NCI-H1436 treated with DMSO at 0.1 percent for 48 hours (cell line): ENCODE measurements at places on chromosomes 16 and 17.

DNA sequence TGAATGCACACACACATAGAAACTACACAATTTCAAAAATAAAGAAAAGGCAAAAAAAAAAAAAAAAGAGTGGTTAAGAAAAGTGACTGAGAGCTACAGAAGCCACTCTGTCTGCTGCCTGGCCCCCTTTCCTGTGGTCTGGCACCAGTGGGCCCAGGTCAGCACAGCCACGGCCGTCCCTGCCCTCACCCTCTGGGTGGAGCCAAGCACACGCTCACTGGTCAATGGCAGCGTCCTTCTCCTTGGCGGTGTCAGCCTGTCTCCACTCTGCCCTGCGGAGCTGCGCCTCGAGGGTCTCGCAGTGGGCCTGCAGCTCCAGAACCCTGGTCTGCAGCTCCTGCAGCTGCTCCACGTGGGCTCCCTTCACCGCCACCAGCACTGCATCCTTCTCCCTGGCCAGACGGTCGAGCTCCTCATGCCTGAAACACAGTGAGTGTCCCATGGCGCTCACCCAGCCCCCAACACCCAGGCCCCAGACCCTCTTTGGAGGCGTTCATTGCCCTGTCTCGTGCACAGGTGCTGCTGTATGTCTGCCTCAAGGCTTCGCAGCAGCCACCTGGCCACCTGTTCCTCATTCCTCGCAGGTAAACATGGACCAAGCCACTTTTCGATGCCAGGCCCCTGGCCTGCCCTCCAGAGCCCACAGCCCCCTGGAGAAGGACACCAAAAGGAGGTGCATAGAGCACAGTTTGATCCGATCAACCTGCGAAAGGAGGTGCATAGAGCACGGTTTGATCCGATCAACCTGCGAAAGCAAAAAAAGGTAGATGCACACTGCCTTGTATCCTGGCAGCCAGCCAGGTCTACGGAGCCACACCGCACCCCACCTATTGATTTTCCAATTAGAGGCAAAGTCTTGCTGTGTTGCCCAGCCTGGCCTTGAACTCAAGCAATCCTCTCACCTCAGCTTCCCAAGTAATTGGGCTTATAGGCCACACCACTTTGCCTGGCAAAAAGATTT lies 24.4 kb downstream of the CCDC57 start:
- DNase-seq, result no peak

DNA sequence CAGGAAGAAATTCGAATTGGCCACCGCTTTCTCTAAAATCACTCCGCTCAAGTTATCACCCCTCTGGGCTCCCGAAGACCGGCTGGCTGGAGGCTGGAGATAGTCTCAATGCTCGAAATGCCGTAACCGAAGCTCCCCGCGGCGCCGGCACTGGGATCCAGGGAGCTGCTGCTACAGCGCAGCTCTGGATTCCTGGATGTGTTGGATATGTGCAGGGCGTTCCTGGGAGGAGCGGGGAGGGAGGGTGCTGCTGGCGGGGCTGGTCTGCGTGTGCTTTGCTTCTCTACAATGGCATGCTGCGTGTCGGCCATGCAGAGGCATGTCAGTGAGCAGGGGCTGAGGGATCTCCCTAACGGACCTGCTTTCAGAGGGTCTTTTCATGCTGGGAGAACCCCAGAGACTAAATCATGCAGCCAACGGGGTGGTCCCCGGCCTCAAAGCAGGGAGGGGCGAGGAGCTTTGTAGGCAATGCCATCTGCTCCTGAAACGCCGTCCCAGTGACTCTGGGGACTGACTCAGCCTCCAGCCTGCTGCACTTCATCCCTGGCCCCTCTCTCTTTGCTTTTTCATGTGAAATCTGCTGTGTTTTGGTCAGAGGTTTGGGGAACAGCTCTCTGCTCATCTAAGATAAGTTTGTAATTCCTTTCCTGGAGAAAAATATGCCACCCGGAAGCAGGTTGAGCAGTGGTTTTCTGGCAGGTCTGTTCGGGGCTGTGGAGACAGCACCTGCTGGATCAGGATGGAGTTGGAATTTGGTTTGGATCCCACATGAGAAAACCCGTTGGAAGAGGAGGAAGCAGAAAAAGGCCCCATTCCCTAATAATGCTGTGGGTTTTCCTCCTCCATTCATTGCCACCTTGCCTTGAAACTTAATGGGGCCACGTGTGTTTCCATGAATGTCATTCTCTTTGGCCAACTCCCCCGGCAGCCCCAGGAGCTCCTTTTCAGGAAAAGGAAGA lies 311.4 kb downstream of the SEC14L1 start:
- no peak for DNase-seq

GRCh38 chr17:20063665-20064648 lies 54.8 kb downstream of the SPECC1 start:
- no peak for DNase-seq

DNA sequence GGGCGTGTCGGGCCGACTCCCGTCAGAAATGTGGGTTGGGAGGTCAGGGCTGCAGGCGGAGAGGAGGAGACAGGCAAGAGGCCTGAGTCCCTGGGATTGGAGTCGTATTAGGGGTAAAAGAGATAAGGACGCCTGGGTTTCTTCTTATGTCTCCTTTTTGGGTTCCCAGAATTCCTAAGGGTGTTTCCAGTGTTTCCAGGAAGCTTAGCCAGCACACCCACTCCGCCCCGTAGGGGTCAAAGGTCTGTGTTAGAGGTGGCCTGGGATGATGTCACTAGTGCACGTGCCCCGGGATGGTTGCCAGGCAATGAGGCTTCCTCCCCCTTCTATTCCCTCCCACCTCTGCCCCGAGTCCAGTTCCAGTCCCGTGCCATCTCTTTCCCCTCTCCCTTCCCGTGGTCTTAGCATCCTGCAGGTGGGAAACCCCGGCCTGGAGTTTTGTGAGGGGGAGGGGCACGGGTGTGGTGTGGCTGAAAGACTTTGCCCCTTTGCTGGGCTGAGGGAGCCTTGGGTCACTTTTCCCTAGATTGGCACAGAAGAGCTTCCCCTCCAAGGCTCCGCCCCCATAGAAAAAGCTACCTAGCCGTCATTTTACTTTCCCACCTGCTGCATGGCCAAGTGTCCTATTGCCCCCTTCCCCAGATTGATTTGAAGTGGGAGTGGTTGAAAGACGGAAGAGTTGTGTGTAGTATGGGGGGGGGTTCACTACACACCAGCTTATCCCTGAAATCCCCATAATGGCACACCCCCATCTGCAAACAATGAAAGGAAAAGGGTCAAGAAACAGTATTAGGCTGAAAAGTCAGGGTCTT lies 2.8 kb downstream of the KDM6B start:
- peak; percentile 93 for DNase-seq

GRCh38 chr17:78401246-78401645 lies 22.8 kb downstream of the PGS1 start:
- no peak for DNase-seq

DNA sequence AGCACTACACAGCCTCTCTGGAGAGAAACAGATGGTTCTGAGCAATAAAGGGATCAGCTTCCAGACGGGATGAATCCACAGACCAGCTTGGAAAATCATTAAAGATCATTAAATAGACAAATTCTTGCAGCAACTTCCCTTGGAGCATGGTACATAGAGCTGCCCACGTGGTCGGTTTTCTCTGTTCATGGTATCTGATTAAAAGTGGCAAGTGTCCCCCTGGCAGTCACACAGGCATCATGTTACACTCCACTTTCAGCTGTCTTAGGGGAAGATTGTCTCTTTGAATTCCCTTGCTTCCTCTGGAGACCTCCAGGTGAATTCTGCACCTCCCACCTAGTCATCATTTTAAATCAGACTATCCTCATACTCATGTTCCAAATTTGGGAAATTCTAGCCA lies 92.2 kb upstream of the CACNG3 start:
- DNase-seq, result peak; percentile 21

GRCh38 chr16:85077039-85077438 lies 35.2 kb downstream of the CIBAR2 start:
- DNase-seq, result no peak

DNA sequence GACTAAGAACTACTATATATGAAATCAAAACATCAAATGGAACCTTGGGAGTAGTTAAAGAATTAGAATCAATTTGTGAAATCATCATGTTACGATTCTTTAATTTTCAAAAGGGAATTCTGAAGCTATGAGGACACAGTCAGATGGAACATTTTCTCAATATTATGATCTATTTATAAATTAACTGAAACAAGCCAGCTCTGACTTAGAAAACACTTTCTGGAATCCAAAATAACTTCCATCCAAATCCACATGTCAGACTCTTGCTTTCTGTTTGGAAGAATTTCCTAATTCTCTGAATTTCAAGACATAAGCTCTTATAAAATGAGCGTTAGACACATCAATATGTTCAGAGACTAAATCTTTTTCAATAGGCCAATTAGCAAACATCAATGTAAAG lies 737.7 kb upstream of the SOX9 start:
- DNase-seq, result no peak

DNA sequence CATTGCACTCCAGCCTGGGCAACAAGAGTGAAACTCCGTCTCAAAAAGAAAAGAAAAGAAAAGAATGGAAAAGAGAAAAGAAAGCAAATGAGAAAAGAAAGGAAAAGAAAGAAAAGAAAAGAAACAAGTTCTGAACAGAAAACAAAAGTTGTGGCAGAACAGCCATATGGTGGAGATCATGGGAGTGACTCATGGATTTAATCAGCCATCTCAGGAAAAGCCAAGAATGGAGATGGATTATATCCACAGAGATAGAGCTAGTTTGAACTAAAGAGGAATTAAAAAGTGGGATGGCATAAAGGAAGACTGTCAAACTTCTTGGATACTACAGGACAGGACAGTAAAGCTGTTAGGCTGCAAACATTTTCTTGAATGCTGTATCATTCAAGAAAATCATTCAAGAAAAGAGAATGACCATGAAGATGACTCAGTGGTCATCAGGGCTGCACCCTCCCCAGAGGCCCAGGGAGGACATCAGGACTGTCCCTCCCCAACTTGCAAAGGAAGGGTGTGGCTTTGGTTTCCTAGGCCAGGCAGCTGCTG lies 120.6 kb downstream of the USP22 start:
- no peak for DNase-seq

DNA sequence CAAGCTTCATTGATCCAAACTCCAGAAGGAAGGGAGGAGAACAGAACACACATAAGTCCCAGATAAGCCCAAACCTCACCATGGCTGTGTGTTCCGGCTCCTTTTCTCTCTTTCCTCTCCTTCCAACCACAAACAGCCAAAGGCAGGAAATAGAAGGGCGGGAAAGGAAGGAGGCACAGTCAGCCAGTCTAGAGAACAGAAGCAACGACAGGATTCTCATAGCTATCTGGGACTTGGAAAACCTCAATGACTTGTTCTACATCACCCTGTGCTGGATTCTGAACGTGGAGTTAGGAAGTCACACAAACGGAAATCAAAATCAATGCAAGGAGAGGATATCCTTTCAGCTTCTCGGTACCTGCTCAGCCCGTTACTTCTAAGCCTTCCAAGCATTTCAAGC lies 9.0 kb downstream of the CRK start:
- no peak for DNase-seq

- DNase-seq, result no peak
These were observed 9.1 kb downstream of the TSPOAP1 start for GRCh38 chr17:58319173-58320162.

GRCh38 chr16:10521681-10522274 lies 58.6 kb downstream of the EMP2 start:
- DNase-seq, result no peak

- no peak for DNase-seq
These were observed 727 bp downstream of the RPL26 start for GRCh38 chr17:8382052-8382879.

GRCh38 chr16:1413684-1414531 lies 596 bp downstream of the UNKL start:
- DNase-seq, result no peak

- no peak for DNase-seq
These were observed 12.5 kb downstream of the RBFOX1 start for GRCh38 chr16:7344830-7345780.

DNA sequence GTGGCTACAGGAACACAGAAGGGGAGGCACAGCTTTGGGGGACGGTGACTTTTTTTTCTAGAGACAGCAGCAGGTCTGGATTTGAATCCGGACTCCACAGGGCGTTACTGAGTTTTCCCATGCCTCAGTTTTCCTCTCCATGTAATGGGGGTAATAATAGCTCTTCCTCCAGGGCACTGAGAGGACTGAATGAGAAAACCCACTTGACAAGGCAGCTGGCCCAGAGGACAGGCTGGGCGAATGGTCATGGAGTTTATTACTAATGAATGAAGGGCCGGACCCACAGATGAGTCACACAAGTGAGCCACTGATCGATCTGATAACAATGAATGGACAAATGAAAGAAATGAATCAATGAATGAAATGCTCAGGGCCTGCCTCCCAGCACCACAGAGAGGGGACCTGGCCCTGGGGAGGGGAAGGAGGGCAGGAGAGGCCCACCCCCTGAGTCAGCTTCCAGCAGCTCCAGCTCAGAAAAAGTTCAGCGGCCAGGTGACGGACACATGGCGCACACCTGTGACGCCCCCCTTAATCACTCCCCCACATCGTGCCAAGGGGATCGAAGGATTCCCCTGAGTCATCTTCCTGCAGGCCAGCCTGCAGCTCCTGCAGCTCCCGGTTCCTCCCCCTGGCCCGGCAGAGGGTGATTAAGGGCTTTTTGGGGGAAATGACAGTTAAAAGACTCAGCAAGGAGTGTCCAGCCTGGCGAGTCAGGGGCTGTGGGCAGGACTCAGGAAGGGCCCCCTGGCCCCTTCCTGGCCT lies 54.3 kb downstream of the SOCS1 start:
- DNase-seq, result no peak

- no peak for DNase-seq
These were observed 216.1 kb downstream of the ENGASE start for GRCh38 chr17:79290726-79291125.

DNA sequence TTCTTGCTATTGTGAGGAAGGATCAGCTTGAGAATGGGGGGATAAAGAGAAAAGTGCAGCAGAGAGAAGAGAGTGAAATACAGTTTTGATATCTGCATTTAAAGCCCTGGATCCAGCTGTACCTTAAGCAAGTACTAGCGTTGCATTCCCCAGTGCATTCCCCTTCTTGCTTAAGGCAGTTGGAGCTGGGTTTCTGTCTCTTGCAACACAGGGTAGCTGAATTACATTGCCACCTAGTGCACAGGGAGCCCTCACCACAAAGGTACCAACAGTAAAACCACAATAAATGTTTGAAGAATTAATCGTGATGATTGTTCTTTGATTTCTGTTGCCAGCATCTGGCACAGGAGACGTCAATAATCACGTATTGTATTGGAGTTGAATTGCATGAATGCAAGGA lies 588.7 kb downstream of the RBFOX1 start:
- DNase-seq, result no peak
